ENCODE measurements at places on chromosomes 16 and 17. TPM values are rescaled to one million over a fixed set of nuclear protein-coding genes. Genes with fewer than 3 reads are reported as not detected.

- no peak overlapping the region for H3K4me3 ChIP-seq
- H3K36me3 ChIP-seq: no peaks in the 10 kb centered on the region
- DNase-seq: no peak
- H3K27ac ChIP-seq: no peak overlapping the region
- no peaks in the 10 kb centered on the region for H3K4me1 ChIP-seq
- no peaks in the 10 kb centered on the region for H3K27me3 ChIP-seq
Observed at GRCh38 chr16:54123766-54124165, 162.8 kb downstream of the IRX3 start.

GRCh38 chr16:50213939-50214519 is 52.3 kb upstream of the ADCY7 start:
- H3K27ac ChIP-seq: no peak overlapping the region
- no peaks in the 10 kb centered on the region for H3K27me3 ChIP-seq
- peaks cover 24% of the 10 kb centered on the region for H3K4me1 ChIP-seq
- no peak for DNase-seq

DNA sequence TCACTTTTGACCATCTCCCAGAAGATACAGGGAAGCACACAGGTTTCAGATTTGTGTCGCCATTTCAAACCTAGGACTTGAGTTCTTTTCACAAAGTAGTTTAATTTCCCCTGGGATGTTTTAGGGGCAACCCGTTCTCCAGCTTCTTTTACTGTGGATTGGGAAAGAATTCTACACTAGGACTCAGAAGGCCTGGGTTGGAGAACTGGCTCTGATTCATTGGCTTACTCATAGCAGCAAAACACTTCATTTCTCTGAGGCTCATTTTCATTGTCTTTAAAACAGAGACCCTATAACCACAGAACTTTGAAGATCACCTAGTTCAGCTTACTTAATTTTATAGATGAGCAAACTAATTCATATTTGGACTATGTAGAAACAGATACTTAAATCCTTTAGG is 175.9 kb upstream of the SALL1 start:
- no peaks in the 10 kb centered on the region for H3K36me3 ChIP-seq
- H3K4me3 ChIP-seq: no peak overlapping the region

DNA sequence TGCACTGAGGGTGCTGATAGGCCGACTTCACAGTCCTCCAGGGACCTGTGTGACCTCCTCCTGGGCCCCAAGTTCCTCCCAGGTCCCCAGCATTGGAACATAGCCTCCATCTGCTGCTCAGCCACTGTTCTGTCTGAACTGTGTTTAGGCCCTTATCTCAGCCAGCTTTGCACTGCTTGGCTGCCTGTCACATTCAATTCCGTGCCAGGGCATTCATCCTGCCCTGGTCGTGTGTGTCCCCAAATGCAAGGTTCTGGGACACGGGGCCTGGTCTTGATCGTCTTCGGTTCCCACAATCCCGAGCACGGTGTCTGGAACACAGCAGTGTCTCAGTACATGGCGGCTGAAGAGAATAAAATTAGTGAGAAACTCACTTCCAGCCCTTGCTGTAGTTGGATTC is 69.9 kb upstream of the NFAT5 start:
- H3K4me3 ChIP-seq: no peak overlapping the region
- DNase-seq: no peak
- H3K36me3 ChIP-seq: no peaks in the 10 kb centered on the region
- H3K4me1 ChIP-seq: no peaks in the 10 kb centered on the region

- H3K36me3 ChIP-seq: peaks cover 34% of the 10 kb centered on the region
- peaks cover 23% of the 10 kb centered on the region for H3K4me1 ChIP-seq
- H3K4me3 ChIP-seq: peak overlapping the region; percentile 94
Observed at GRCh38 chr16:30748634-30749445, 615 bp downstream of the PHKG2 start.

GRCh38 chr17:66673668-66674276 is 161.1 kb upstream of the CACNG5 start:
- H3K36me3 ChIP-seq: no peaks in the 10 kb centered on the region
- DNase-seq: no peak
- H3K27ac ChIP-seq: no peak overlapping the region
- H3K27me3 ChIP-seq: no peaks in the 10 kb centered on the region
- H3K4me3 ChIP-seq: no peak overlapping the region

GRCh38 chr16:31350275-31351005 is 4.5 kb upstream of the ITGAX start:
- H3K4me3 ChIP-seq: no peak overlapping the region
- peak overlapping the region; percentile 39 for H3K27ac ChIP-seq
- no peak for DNase-seq
- peaks cover 75% of the 10 kb centered on the region for H3K4me1 ChIP-seq
- H3K27me3 ChIP-seq: no peaks in the 10 kb centered on the region
- H3K36me3 ChIP-seq: no peaks in the 10 kb centered on the region

- H3K27ac ChIP-seq: no peak overlapping the region
- H3K36me3 ChIP-seq: no peaks in the 10 kb centered on the region
Observed at GRCh38 chr17:63452046-63452961, 6.2 kb upstream of the CYB561 start.

DNA sequence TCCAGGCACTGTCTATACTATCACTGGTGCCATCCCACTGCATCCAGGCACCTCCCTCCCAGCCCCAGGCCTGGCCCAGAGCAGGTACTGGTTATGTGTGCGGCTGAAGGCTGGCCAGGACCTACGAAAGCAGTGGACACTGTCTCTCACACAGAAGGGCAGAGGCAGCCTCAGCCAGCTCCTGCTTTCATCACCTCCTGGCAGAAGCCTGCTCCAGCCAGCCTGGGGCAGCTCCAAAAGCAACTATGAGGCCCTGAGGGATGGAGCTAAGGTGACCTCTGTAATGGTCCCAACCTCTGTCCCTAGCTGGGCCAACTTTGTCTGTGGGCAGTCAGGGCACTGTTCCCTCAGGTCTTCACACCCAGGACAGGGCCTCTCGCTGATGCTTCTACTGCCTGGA is 18.8 kb downstream of the HSD11B2 start:
- H3K36me3 ChIP-seq: no peaks in the 10 kb centered on the region
- no peak overlapping the region for H3K27ac ChIP-seq
- peaks cover 18% of the 10 kb centered on the region for H3K4me1 ChIP-seq
- H3K4me3 ChIP-seq: no peak overlapping the region

GRCh38 chr17:64998436-64999190 is 57.9 kb downstream of the GNA13 start:
- no peaks in the 10 kb centered on the region for H3K36me3 ChIP-seq
- H3K4me3 ChIP-seq: no peak overlapping the region
- no peak for DNase-seq
- no peaks in the 10 kb centered on the region for H3K27me3 ChIP-seq
- no peak overlapping the region for H3K27ac ChIP-seq

DNA sequence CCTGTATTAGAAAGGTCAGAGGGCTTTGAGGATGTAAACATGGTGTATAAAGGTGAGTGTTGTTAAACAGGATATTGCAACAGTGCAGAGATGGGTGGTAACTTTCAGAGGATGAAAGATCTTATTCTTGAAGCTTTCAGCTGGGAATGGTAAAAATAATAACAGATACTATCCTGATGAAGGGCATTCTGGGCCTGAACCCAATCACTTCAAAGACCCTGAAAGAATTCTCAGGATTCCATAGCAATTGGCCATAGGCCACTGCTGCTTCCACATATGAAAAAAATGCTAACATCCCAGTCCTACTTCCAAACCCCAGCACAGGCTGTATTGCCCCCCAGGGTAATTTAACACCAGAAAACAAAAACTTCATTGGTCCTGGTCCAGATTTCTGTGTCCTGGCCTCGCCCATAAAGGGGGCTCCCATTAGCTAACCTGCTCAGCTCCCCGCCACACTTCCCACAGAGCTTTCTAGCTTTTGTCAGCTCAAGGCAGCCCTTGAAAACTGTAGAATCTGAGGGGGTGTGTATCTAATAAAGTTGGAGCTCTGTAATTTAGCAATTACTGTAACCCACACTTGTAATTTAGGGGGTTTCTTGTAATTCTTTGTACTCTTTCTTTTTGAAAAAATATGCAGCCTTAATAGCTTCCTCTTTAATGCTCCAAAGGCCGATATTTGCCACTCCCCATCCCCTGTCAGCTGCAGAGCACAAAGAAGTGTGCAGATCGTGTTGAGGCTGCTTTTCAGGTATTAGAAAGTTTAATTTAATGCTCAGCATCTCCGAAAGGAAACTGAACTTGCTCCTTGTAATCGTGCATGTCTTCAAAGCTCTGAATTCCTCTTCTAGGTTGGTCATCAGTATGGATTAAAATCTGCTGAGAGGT is 371.5 kb downstream of the SEC14L1 start:
- no peaks in the 10 kb centered on the region for H3K4me1 ChIP-seq
- no peak overlapping the region for H3K4me3 ChIP-seq
- H3K27me3 ChIP-seq: no peaks in the 10 kb centered on the region
- DNase-seq: no peak
- no peaks in the 10 kb centered on the region for H3K36me3 ChIP-seq
- H3K27ac ChIP-seq: no peak overlapping the region

GRCh38 chr17:37305406-37305905 is 70.3 kb upstream of the C17orf78 start:
- no peaks in the 10 kb centered on the region for H3K27me3 ChIP-seq
- H3K4me1 ChIP-seq: no peaks in the 10 kb centered on the region
- DNase-seq: no peak
- no peaks in the 10 kb centered on the region for H3K36me3 ChIP-seq
- no peak overlapping the region for H3K4me3 ChIP-seq

GRCh38 chr17:77420804-77421629 is 280.2 kb downstream of the SEC14L1 start:
- DNase-seq: no peak
- no peaks in the 10 kb centered on the region for H3K36me3 ChIP-seq
- peak overlapping the region; percentile 58 for H3K27ac ChIP-seq
- no peak overlapping the region for H3K4me3 ChIP-seq
- H3K27me3 ChIP-seq: no peaks in the 10 kb centered on the region

GRCh38 chr17:4833941-4834680 is 971 bp downstream of the MINK1 start:
- peak overlapping the region; percentile 93 for H3K4me3 ChIP-seq
- peaks cover 28% of the 10 kb centered on the region for H3K4me1 ChIP-seq
- DNase-seq: no peak
- peak overlapping the region; percentile 92 for H3K27ac ChIP-seq
- peaks cover 19% of the 10 kb centered on the region for H3K36me3 ChIP-seq

DNA sequence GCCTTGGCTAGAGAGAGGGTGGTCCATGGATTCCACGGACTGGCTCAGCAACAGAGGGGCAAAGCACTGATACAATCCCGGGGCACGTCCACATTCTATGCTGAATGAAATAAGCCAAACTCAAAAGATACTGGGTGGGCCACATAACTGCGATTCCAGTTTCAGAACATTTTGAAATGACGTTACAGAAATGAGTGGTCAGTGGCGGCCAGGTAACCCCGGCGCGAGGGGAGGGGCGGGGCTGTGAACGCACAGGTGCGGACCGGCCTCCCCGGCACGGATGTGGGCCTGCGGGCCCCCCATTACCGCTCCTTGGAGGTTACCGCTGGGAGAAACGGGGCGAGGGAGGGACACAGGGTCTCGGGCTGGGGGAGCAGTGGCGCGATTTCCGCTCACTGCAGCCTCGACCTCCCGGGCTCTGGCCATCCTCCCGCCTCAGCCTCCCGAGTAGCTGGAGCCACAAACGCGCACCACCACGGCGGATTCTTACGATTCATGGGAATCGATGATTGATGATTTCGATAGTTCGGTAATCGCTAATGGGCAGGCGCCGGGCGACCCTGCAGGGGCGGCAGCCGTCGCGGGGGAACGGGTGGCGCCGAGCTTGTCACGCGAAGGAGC is 559 bp downstream of the MVD start:
- H3K4me1 ChIP-seq: peaks cover 16% of the 10 kb centered on the region
- H3K4me3 ChIP-seq: peak overlapping the region; percentile 63
- no peaks in the 10 kb centered on the region for H3K27me3 ChIP-seq
- no peak for DNase-seq
- peaks cover 19% of the 10 kb centered on the region for H3K36me3 ChIP-seq

GRCh38 chr17:72501404-72502370 is 380.9 kb downstream of the SOX9 start:
- H3K36me3 ChIP-seq: no peaks in the 10 kb centered on the region
- no peaks in the 10 kb centered on the region for H3K4me1 ChIP-seq
- H3K27ac ChIP-seq: no peak overlapping the region
- no peaks in the 10 kb centered on the region for H3K27me3 ChIP-seq

DNA sequence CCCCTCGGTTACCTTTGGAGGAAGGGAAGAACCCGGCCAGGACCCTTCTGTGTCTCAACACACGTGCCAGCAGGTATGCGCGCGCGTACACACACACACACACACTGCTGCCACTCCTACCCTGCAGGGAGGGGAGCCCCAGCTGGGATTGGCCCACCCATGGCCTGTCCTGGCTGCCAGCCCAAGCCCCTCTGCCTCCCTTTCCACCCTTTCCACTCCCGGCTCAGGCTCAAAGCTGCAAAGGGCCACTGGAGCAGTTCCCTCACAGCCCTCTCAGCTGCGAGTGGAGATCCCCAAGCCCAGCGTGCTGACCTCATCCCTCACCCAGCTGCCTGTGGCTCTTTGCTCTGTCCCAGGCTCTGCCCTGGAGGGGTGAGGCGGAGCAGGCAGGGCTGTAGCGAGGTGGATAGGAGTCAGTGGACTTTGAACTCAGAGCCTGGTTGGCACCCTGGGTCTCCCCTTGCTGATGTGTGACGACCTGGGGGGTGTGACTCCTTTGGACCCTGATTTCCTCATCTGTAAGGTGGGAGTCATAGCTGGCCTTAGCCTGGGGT is 14.5 kb downstream of the KIF19 start:
- H3K27ac ChIP-seq: no peak overlapping the region
- DNase-seq: no peak
- peaks cover 49% of the 10 kb centered on the region for H3K4me1 ChIP-seq
- no peaks in the 10 kb centered on the region for H3K36me3 ChIP-seq
- no peak overlapping the region for H3K4me3 ChIP-seq

DNA sequence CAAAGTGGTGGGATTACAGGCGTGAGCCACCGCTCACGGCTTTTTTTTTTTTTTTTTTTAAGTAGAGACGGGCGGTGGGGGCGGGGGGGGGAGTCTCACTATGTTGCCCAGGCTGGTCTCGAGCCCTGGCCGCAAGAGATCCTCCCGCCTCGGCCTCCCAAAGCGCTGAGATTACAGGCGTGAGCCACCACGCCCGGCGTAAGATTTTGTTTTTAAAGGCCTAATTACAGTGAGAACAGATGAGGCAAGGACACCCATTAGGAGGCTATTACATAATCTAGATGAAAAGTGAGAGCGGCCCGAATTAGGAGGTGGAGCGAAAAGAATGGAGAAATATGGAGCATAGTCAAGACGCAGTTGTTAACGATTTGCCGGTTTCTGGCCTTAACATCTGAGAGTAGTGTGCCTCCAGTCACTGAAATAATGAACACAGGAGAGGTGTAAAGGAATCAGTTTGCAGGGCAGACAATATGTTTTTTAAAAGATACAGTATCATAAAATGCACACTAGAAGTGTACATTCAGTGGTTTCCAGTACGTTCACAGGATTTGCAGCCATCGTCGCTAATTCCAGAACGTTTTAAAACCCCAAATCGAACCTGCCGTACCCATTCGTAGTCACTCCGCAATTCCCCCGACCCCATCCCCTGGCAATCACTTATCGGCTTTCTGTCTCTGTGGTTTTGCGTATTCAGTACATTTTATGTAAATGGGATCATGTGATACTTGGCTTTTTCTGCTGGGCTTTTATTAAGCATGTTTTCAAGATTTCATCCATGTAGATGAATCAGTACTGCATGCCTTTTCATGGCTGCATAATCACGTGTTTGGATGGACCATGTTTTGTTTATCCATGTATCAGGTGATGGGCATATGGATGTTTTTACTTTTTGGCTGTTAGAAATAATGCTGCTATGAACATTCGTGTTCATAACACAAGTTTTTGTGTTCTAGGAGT is 1.4 kb upstream of the SLX4 start:
- H3K4me3 ChIP-seq: no peak overlapping the region
- DNase-seq: no peak

MYH2 gene
- not detected for total RNA-seq

APOH gene
- not detected for total RNA-seq

RUNDC3A gene
- 2.0 TPM for total RNA-seq

PERCC1 gene
- not detected for total RNA-seq
